Esophagus mucosa (tissue), 1 donor: ENCODE measurements at places on chromosomes 4 and X.
A peak's percentile ranks its signal among the peaks of the same experiment; 100 is the strongest.

- ATAC-seq, result no peak
These were observed 984.4 kb downstream of the RAB28 start for GRCh38 chr4:12499693-12500092.

- ATAC-seq, result no peak
These were observed 2.9 kb upstream of the NWD2 start for GRCh38 chr4:37241647-37242046.

- ATAC-seq, result no peak
These were observed 44.3 kb downstream of the CNGA1 start for GRCh38 chr4:47972181-47972580.

- no peak for ATAC-seq
These were observed 9.0 kb upstream of the PROM1 start for GRCh38 chr4:16092682-16093319.

GRCh38 chr4:182192511-182193181, 50.6 kb upstream of the TENM3 start:
- peak; percentile 39 for ATAC-seq

GRCh38 chr4:80263541-80264351, 2.7 kb upstream of the FGF5 start:
- ATAC-seq, result no peak

GRCh38 chrX:17634542-17635207, 102.6 kb upstream of the SCML1 start:
- ATAC-seq, result no peak

DNA sequence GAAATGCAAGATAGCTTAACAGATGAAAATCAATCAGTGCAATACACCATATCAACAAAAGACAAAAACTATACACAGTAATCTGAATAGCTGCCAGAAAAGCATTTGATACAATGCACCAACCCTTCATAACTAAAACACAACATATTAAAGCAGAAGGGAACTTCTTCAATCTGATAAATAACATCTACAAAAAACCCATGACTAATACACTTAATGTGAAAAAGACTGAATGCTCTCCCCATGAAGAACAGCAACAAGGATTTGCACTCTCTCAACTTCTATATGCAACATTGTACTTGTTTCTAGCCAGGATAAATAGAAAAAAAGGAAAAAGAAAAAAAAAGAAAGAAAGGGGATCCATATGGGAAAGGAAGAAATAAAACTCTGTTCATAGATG, 139.7 kb downstream of the RBM47 start:
- ATAC-seq, result no peak

- no peak for ATAC-seq
These were observed 15.7 kb downstream of the MSX1 start for GRCh38 chr4:4875147-4875546.

- no peak for ATAC-seq
These were observed 125.2 kb downstream of the STIM2 start for GRCh38 chr4:26985873-26986272.

DNA sequence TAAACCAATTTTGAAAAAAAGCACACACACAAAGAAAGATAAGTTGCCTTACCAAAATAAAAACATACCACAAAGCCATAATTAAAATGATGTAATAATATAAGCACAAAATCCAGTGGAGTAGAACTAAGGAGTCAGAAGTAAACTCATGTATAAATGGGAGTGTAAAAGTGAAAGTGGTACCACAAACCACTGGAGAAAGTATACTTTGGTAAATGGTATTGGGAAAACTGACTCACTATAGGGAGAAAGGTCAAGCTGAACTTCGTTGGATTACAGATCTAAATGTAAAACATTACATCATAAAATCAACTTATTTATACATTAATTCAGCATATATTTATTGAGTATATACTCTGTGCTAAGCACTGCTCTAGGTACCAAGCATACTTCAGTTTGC, 46.3 kb upstream of the HHIP start:
- no peak for ATAC-seq

GRCh38 chr4:71689822-71690221, 94.1 kb downstream of the GC start:
- ATAC-seq, result no peak

GRCh38 chr4:39825741-39826231, 127.8 kb downstream of the UBE2K start:
- ATAC-seq, result no peak

DNA sequence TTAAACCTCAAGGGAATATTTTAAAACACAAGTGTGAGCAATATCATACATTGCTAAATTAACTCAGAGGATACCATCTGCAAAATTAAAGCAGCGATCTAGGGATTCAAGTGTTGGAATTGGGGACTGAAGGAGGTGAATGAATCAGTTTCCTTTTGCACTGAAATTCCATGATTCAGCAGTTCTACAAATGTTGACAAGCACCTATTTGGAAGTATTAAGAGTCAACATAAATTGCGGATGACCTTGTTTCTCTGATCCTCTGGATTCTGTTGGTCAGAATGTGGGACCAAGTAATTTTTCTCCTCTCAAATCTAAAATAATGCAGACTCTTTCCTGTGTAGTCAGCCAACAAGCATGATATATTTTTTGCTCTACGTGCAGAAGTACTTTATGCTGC, 78.8 kb downstream of the LDB2 start:
- ATAC-seq, result no peak

GRCh38 chr4:186647821-186648220, 75.8 kb downstream of the FAT1 start:
- ATAC-seq, result no peak

DNA sequence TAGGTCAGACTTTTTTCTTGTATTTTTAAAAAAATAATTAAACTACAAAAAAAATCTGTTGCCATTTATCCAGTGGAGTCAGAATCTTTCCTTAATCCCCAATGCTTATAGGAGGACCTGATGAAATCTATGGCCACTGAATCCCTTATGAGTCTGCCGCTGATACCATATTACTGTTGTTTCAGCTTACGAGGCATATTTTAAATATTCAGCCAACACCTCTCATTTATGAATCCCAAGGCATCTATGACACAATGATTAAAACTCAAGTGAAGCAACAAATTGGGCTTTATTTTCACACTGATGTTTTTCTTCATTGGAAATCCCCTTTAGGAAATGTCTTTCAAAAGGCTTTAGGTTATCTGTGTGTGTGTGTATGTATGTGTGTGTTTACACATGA, 137.8 kb upstream of the PUDP start:
- ATAC-seq, result no peak

- no peak for ATAC-seq
These were observed 126.3 kb downstream of the AASDH start for GRCh38 chr4:56261027-56261426.

DNA sequence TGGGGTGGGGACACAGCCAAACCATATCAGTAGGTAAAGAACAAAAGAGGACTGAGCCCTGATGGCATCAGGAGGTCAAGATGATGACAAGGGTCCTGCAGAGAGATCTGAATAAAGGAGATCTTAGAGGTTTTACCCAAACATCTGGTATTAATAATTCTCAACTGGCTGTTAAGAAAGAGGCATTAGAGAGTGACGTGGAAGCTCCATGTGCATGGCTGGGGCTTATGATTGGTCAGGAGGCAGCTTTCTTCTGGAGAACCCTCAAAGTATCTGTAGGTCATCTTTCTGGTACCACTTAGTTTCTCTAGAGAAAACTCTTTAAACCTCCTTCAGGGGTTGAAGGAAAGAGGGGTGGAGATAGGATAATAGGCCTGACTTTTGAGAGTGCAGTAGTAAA, 18.7 kb downstream of the MGST2 start:
- ATAC-seq, result no peak

DNA sequence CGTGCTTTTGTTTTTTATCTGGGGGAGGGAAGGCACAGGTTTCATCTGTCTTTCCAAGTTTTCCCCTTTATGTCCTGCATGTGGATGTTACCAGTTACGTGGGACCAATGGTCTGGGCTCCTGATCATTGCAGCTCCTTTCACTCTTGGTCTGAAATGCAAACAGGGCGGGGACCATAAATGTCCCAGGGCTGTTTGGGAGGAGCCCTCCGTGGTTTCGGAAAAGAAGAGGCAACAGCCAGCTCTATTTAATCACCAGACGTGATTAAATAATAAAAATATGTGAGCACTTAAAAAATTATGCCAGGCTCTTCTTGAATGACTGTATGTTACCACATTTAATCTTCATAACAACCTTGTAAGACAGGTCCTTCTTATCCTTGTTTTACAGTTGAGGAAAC, 30.8 kb upstream of the C1GALT1C1 start:
- ATAC-seq, result peak; percentile 82

GRCh38 chr4:21733894-21734630, 214.5 kb downstream of the KCNIP4 start:
- no peak for ATAC-seq

DNA sequence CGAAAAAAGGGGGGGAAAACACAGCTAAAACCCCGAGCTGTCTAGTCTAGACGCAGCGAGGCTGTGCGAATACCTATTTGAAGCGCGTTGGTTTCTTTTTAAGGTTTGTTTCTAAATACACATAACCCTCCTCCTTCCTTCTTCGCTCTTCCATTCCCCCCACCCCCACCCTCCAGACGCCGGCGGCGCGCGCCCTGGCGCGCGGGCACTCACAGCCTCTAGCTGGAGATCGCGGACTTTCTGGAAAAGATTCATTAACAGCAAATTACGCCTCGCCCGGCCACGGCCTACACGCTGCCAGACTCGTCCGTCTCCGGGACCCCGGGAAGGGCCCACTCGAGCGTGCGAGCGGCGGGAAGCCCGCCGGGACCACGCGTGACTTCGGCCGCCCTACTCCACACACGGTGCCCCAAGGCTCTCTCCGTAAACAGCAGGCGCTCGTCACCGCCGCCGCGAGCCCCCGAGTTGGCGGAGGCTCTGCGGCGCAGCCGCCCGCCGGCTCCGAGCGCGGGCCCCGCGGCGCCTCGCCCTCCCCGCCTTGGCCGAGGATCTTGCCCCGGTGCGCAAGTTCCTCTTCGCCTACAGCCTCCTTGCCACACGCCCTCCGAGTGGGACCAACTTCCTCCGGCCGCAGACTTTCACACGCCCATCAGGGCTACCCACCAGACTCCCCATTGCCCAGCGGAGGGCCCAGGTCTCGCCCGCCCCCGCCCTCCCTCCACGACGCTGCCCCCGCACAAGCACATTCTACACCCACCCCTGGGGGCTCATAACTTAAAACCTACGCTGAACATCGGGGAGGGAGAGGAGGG, 2.0 kb downstream of the BCOR start:
- ATAC-seq, result no peak

DNA sequence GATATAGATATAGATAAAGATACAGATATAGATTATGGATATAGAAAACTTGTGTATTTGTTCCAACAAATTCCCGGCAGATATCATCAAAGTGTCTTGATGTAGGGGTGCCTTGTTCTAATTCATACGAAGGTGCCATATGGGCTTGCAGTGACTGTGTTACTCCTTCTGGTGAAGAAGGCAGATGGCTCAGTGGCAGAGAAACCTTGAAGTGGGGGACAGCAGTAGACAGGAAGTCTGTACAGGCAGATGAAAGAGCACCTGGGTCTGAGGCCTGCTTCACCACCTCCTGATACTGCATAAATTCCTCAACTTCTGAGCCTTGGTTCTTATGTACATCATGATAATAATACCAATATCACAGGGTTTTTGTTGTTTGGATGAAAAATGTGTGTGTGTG, 179.5 kb upstream of the GATB start:
- ATAC-seq, result no peak

DNA sequence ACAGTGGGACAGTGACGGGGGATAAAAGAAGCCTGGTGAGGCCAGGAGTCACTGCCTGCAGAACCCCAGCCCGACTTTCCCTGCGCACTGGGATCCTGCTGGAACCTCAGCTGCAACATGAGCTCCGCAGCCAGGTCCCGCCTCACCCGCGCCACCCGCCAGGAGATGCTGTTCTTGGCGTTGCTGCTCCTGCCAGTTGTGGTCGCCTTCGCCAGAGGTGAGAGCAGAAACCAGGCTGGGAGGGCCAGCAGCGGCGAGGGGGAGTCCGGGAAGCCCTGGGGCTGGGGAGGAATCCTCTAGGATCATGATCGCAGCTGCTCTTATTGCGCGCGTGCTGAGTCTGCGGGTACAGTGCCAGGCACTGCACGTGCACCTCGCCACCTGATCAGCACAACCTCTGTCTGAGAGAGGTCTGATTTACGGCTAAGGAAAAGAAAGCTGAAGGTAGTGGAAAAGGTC, at the start of gene PF4V1:
Gene PF4V1 (plus strand): TSS at position 51 of the 459 bp plus-strand sequence. CDS start 67 bp downstream, at position 118.
- peak; percentile 36 for ATAC-seq

DNA sequence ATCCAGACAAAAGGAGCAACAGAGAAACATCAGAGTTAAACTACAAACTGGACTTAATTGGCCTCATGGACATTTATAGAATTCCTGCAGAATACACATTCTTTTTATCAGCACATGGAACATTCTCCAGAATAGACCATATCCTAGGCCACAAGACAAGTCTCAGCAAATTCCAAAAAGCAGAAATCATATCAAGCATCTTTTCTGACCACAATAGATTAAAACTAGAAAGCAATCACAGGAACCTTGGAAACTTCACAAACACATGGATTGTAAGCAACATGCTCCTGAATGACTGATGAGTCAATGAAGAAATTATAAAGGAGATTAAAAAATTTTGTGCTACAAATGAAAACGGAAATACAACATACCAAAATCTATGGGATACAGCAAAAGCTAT, 526.7 kb downstream of the PCDH7 start:
- no peak for ATAC-seq

DNA sequence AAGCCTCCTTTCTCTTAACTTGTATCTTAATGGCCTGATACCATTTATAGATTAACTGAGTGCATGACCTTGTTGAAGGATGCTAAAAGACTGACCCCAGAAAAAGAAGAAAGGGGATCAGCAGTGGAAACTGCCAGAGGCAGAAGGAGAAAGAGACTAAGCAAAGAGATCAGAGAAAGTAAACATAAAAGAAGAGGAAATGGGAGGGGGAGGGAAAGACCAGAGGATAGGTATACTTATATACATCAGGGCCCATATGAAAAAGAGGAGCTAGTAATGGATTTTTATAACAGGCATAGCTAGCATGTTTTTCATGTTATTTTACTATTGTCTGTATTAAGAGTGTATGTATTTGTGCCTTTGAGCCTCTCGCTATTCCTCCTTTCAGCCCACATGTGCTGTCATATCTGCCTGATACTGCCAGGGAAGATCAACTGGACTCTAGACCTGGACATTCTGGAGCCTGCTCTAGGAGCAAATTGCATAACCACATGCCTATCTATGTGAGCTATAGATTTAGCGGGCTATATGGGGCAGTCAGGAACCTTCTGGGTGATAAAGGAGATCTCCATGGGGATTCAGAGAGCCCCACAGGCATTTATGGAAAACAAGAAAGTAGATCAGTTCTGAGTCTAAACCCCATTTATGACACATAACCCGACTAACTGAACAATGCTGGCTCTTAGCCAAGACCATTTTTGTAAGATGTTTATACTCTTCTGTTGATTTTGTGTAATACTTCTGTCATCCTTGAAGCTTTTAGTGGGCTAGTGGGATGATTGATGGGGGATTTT, 13.4 kb upstream of the SNX12 start:
- ATAC-seq, result peak; percentile 18

DNA sequence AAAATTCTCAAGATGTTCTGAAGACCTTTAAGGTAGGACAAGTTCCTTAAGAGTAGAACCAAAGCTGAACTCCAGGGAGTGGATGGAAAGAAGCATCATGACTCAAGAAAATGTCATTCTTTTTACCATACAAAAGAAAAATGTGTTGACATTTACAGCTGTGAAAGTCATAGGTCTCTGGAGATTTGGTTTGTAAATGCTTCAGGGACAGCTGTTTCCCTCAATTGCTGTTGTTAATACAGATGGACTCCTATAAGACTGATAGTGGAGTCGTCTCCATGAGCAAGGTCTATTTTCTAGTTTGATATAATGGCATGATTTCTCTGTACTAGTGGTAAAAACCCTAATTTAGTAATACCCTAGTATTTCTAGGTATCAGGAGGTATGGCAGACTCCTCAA, 101.7 kb downstream of the PHOX2B start:
- no peak for ATAC-seq
